ENCODE measurements at places on chromosomes 3 and 15.

DNA sequence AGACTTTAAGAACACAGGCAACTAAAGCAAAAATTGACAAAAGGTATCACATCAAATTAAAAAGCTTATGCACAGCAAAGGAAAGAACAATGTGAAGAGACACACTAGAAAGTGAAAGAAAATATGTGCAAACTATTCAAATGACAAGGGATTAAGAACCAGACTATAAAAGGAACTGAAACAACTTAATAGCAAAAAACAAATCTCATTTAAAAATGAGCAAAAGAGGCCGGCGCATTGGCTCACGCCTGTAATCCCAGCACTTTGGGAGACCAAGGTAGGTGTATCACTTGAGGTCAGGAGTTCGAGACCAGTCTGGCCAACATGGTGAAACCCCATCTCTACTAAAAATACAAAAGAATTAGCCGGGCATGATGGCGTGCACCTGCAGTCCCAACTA lies 14.4 kb downstream of the NGLY1 start:
- no peak for DNase-seq

- DNase-seq = no peak
Observed at GRCh38 chr3:157067114-157067513, 92.8 kb downstream of the CCNL1 start.

DNA sequence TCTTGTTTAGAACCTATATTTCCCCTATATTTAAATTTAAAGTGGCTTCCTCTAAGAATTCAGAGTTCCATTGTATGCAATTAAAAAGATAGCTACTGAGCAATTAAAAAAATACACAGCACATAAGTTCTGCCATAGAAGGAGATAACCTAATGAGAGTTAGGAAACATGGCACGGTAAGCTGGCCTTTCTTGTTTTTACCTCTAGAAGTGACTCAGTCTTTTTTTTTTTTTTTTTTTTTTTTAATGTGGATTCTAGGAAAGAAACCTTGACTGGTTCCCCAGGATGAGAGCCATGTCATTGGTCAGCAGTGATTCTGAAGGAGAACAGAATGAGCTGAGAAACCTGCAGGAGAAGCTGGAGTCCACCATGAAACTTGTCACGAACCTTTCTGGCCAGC lies 142.7 kb upstream of the BHLHE40 start:
- no peak for DNase-seq

GRCh38 chr3:59559721-59560435 lies 510.1 kb upstream of the CFAP20DC start:
- no peak for DNase-seq

DNA sequence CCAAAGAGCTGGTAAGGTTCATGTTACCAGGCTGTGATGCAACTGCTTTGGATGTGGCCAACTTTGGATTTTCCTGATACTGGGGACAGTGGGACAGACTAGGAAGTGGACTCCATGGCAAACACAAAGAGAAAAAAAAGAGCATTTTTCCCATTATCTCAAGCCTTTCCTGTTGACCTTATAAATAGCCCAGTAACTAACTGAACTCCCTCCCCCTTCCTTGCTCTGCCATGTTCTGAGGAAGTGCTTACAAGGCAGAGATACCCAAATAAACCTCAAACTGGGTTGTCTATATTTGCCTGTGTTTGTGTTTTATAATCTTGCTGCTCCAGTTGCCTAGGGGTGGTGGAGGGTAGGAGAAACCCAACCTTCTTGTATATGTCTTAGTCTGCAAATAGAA lies 27.3 kb upstream of the SLC9A9 start:
- DNase-seq = no peak
